ENCODE measurements at places on chromosomes 11 and 22. TPM values are rescaled to one million over a fixed set of nuclear protein-coding genes. Genes with fewer than 3 reads are reported as not detected.

Gene TBX10
- not detected for polyA plus RNA-seq

Gene NTM
- 27.2 TPM for polyA plus RNA-seq

Gene OR51B5
- polyA plus RNA-seq = not detected

Gene SLC22A9
- polyA plus RNA-seq = not detected

Gene TRPC6
- 31.6 TPM for polyA plus RNA-seq

Data from muscle of arm (tissue), 14 donors.